ENCODE measurements at places on chromosomes 4 and X. TPM values are rescaled to one million over a fixed set of nuclear protein-coding genes. Genes with fewer than 3 reads are reported as not detected.

DNA sequence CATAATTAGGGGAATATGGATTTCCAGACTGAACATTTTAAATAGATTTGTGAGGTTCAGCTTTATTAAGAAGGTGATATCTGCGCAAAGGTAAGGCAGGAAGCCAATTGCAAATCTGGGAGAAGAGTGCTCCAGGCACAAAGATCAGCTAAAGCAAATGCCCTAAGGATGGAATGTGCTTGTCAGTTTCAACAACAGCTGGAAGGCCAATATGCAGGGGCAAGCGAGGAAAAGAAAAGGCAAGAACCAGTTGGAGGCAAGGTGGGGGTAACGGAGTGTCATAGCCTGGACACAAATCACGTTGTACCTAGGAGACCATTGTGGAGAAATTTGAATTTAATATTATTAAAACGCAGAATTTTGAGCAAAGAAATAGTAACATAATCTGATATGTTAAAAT, 1710.3 kb upstream of the PCDH7 start:
- DNase-seq, result no peak
- H3K4me1 ChIP-seq, result no peaks in the 10 kb centered on the region
- no peak overlapping the region for H3K4me3 ChIP-seq

DNA sequence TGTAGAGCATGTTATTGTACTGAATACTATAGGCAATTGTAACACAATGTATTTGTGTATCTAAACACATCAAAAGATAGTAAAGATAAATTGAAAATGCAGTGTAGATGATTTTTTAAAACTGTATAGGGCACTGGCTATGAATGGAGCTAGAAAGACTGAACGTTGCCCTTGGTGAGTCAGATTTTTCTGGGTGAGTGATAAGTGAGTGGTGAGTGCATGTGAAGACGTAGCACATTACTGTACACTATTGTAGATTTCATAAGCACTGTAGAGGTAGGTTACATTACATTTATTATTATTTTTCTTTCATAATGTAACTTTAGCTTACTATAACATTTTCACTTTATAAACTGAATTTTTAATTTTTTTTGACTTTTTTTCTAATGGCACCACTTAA, 1491.6 kb downstream of the TECRL start:
- no peaks in the 10 kb centered on the region for H3K4me1 ChIP-seq
- H3K27me3 ChIP-seq, result no peaks in the 10 kb centered on the region
- H3K36me3 ChIP-seq, result no peaks in the 10 kb centered on the region
- no peak overlapping the region for H3K27ac ChIP-seq

DNA sequence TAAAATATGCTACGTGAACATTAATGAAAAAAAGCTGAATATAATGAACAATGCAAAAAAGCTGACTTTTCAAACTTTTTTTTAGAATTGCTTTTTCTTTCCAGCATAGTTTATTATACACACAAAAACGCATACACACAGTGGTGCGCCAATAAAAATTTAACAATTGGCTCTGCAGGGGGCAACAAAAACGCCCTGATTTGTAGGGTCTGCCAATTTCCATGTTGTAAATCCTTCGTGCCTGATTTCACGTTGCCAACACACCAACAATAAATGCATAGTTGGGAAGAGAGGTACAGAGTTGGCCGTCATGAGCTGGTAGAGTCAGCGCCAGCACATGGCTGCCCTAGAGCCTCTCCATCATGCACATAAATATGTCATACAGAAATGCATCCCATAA, 333.1 kb downstream of the MAPK10 start:
- no peak for DNase-seq
- no peaks in the 10 kb centered on the region for H3K4me1 ChIP-seq
- H3K27ac ChIP-seq, result no peak overlapping the region
- no peaks in the 10 kb centered on the region for H3K36me3 ChIP-seq

GRCh38 chr4:188930822-188931221, 791.6 kb downstream of the TRIML1 start:
- no peaks in the 10 kb centered on the region for H3K36me3 ChIP-seq
- no peaks in the 10 kb centered on the region for H3K27me3 ChIP-seq
- no peaks in the 10 kb centered on the region for H3K4me1 ChIP-seq
- no peak overlapping the region for H3K4me3 ChIP-seq
- no peak overlapping the region for H3K27ac ChIP-seq

DNA sequence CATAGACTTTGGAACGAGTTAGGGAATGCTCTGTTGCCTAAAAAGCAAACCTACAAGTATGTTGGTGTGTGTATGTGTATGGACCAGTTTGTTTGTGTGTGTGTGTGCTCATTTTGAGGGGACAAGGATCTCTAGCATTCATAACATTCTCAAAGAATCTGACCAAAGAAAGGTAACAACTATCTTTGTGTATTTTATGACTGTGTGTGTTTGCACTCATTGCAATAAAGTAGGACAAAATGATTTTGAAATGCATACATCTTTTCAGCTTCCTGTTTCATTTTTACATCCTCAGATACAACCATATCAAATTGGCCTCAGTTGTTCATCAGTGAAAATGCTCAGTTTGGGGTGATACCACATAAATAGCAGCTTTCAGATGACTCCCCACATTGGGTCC, 8.3 kb upstream of the XK start:
- no peaks in the 10 kb centered on the region for H3K4me1 ChIP-seq
- H3K27ac ChIP-seq, result no peak overlapping the region
- H3K36me3 ChIP-seq, result no peaks in the 10 kb centered on the region
- no peaks in the 10 kb centered on the region for H3K27me3 ChIP-seq
- no peak for DNase-seq

GRCh38 chr4:124028182-124028581, 631.6 kb downstream of the SPRY1 start:
- no peak for DNase-seq
- H3K27me3 ChIP-seq, result no peaks in the 10 kb centered on the region
- no peaks in the 10 kb centered on the region for H3K36me3 ChIP-seq
- H3K4me1 ChIP-seq, result no peaks in the 10 kb centered on the region

The CFP gene
- total RNA-seq, result 0.09 TPM

The MAP9 gene
- total RNA-seq, result 15.8 TPM

DNA sequence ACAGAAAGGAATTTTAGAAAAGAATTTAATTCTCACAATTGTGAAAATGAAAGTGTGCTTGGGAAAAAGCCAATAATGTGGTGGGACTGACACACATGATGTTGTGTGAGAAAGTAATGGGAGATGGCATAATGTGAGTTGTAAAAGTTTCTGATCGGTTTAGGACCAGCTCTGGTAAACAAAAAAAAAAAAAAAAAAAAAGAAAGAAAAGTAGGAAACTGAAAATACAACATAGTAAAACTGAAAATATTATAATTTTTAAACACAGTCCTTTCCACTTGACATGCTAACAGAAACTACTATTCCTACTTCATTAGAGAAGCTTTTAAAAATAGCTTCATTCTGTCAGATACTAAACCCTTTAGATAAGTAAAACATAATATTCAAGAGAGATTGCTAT, 28.2 kb downstream of the RAP1GDS1 start:
- H3K4me3 ChIP-seq, result no peak overlapping the region
- no peak overlapping the region for H3K27ac ChIP-seq
- no peaks in the 10 kb centered on the region for H3K4me1 ChIP-seq
- no peaks in the 10 kb centered on the region for H3K36me3 ChIP-seq
- no peak for DNase-seq

GRCh38 chrX:109475174-109475891, 6.6 kb downstream of the GUCY2F start:
- no peaks in the 10 kb centered on the region for H3K4me1 ChIP-seq
- H3K4me3 ChIP-seq, result no peak overlapping the region
- H3K27me3 ChIP-seq, result no peaks in the 10 kb centered on the region
- no peak overlapping the region for H3K27ac ChIP-seq
- no peaks in the 10 kb centered on the region for H3K36me3 ChIP-seq

DNA sequence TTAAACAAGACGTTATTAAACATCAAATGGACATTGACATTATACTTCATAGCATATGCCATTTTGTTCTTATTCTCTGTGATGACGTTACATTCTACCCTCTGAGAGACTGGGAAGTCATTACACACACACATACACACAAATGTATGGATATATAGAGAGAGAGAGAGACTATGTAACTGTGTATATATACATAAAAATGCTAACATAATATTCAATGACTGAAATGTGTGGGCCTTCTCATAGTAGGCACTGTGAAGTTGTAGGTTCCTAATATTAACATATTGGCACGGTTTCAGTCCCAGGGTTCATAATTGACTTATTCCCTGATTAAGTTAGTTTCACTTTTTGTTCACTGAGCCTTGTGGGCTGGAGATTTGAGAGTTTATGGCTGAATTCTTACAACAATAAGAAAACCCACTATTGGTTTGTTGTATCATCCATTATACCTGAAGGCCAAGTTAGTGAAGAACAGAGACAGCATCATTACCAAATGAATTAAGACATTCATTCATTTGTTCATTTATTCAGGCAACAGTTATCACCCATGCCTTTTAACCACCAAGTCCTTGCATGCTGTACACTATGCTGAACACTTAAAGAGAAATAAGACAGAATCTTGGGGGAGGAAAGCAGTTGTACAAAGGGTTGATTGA, 68.5 kb downstream of the GAB1 start:
- H3K36me3 ChIP-seq, result no peaks in the 10 kb centered on the region
- no peak overlapping the region for H3K4me3 ChIP-seq
- H3K27me3 ChIP-seq, result no peaks in the 10 kb centered on the region
- no peak overlapping the region for H3K27ac ChIP-seq
- DNase-seq, result no peak
- H3K4me1 ChIP-seq, result no peaks in the 10 kb centered on the region

GRCh38 chrX:38462257-38462656, 99.1 kb upstream of the TSPAN7 start:
- no peak overlapping the region for H3K27ac ChIP-seq
- H3K4me3 ChIP-seq, result no peak overlapping the region
- H3K36me3 ChIP-seq, result no peaks in the 10 kb centered on the region
- no peaks in the 10 kb centered on the region for H3K27me3 ChIP-seq
- DNase-seq, result no peak

DNA sequence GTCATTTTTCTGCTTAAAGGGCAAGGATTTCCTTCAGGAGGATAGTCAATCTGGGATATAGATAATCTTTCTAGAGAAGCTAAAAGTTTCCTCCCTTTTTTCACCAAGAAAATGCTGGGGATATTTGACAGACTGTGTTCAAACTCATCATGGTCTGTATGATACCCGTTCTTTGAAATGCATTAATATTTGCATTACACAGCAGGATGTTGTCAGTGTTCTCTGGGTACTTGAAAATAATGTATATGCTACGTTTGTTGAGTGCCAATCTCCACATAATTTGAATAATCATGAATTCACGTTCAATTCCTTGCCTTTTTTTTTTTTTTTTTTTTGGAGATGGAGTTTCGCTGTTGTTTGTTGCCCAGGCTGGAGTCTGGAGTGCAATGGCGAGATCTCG, 18.0 kb upstream of the BMPR1B start:
- no peaks in the 10 kb centered on the region for H3K27me3 ChIP-seq
- no peak for DNase-seq
- H3K27ac ChIP-seq, result no peak overlapping the region
- H3K4me1 ChIP-seq, result no peaks in the 10 kb centered on the region

DNA sequence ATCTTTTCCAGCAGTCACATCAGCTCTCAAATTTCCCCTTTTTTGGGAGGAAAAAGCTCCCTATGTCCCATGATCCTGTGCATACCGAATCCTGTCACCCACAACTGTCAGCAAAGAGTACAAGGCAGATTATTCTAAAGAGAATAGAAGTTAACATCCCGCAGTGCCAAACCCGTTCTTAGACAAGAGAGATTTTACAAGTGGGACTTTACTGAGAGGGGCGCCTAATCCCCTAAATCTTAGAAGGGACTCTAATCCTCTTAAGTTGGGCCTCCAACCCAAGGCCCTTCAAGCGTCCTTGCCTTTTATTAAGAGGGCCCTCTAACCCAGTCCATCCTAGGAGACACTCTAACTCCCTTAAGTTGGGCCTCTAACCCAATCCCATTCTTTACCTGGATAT, 193.9 kb downstream of the CPXCR1 start:
- no peaks in the 10 kb centered on the region for H3K36me3 ChIP-seq
- DNase-seq, result no peak
- H3K4me1 ChIP-seq, result no peaks in the 10 kb centered on the region
- H3K27me3 ChIP-seq, result no peaks in the 10 kb centered on the region

GRCh38 chr4:47718696-47719095, 119.2 kb downstream of the CORIN start:
- no peak overlapping the region for H3K4me3 ChIP-seq
- DNase-seq, result no peak
- H3K27ac ChIP-seq, result no peak overlapping the region
- no peaks in the 10 kb centered on the region for H3K4me1 ChIP-seq
- H3K36me3 ChIP-seq, result no peaks in the 10 kb centered on the region

All from prostate gland (tissue), 2 donors.